ENCODE measurements at places on chromosomes 7 and 10.

DNA sequence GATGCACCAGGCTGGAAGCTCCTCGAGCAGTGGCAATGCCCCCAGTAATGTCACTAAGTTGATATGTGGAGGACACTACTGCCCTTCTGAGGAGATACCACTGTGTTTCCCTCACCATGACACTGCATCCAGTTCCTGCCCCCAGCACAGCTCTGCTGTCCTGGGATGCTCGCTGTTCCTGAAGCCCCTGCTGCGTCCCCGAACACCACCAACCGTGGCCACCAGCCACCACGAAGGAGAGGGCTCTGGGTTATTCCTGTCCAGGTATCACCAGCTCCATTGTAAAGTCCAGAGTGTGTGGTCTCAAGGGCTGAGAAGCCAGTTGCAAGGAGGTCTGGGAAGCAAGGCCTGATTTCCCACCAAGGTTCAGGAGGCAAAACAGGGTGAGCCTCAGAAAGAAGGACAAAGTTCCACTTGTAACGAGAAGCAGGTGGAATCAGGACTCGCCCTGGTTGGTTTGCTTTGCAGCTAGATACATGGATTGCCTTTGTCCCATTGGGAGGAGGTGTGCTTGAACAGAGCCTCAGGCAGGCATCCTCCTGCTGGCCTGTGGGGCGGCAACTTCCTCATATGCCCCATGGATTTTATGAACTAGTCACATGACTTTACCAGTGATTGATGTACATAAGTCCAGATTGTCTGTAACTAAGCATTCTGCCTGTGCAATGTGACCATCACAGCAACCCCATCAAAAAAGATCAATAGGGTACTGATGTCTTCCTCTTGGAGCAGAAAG is 427.0 kb upstream of the VSTM2A start:
- no peak for DNase-seq

GRCh38 chr7:22406715-22407114 is 49.8 kb upstream of the RAPGEF5 start:
- DNase-seq, result no peak

DNA sequence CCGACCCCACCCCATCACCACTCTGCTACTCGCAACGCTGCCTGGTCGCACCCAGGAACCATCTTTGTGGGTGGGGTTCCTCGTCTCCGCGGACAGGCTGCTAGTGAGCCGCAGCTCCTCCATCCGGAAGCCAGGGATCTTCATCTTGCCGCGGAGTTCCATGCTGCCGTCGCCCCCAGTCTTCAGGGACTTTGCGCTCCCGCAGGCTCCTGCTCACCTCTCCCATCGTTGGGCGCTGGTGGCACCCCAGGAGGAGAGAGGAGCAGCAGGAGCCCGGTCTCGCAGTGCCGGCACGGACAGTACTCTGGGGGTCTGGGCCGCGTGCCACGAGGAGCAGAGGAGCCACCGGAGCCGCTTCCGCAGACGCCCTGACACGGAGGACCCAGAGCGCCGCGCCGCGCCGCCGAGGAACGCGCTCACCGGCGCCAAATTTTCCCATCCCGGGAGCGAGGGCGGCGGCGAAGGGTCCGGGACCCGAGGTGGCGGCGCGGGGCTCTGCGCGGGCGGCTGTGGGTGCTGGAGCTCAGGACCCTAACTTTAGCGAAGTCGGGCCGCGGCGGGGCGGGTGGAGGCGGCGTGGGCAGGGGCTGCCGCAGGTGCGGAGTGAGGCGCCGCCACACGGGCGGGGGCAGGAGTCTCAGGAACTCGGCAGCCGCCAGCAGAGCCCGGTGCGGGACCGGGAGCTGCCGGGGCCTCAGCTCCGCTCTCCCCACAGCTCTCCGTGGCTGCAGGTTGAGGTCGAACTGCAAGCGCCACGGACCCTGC is 750.1 kb upstream of the SORCS1 start:
- DNase-seq, result no peak

DNA sequence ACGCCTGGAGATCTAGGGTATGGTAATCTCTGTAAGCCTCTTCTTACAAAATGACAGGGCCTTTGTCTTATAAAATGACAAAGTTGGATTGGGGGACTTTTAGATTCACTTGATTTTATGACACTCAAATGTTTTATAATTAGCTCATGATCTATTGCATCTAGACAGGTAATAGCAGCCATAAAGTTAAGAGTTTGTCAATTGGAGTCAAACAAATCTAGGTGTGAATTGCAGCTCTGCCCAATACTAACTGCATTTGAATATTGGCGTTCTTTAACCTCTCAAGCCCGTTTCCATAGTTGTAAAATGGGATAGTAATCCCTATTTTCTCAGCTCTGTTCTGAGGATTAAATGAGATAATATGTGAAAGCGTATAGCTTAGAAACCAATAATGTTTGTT is 14.1 kb upstream of the MRC1 start:
- no peak for DNase-seq

- DNase-seq, result no peak
These were observed 236.9 kb upstream of the CELF2 start for GRCh38 chr10:10780746-10781145.

DNA sequence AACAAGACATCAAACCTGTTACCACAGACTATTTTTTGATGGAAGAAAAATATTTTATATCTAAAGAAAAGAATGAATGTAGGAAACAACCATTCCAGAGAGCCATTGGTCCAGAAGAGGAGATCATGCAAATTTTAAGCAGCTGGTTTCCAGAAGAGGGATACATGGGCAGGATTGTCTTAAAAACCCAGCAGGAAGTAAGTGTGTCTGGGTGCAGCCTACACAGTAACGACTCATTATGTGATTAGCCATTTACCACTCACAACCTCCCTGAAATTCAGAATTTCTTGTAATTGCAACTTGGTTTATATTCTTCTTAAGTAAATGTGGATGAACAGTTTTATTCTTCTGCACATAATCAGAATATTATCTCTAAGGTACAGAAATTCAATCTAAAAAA is 46.2 kb downstream of the NOC3L start:
- DNase-seq, result no peak

DNA sequence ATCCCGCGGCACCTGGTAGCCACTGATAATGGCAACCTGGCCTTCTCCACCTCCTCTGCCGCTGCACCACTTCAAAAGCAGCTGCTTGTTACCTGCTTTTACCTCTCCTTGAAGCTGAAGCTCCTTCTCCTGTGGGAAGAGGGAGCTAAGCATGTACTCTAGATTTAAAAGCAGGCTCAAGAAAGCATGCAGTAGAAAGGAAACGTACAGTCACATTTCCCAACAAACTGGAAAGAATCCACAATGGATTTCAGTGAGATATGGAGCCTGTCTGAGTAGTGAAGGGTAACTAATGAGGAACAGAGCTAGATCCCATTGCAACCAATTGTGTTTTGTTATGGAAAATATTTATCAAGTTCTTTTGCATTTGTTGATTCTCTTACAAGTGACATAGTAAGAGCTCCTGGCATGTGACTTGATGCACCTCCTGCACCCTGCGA is 457.4 kb upstream of the GALNT17 start:
- no peak for DNase-seq

DNA sequence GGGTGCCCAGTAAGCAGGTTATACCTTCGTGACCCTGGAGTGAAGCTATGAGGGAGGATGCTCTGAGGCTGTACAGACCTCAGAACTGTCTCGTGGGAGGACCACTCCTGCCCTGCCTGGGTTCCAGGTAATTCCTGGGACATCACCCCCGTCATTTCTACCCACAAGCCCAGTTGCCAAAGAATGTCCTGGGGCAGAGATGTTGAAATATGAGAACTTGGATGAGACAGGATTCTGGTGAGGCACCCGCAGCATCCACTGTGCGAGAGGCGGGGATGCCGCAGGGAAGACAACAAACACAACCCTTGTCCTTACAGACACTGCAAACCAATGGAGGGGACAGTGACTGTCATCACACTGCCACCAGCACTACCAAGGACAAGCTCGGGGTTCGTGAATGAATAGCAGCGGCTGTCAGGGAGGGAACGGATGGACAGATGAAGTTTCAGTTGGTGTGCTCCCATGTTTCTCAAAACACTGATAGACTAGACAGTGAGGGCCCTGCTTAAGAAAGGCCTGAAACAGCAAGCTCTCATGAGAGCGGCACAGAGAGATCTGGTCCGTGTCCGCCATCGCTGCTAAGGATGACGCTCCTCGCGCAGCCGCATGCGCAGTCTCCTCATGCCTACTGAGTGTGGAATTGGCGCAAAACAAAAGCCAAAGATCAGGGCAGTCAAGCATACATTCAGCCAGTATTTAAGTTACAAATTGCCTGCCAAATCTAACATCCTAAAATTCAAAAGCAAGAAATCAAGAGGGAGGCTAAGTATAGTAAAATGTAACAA is 82.0 kb upstream of the RHEB start:
- no peak for DNase-seq
